ENCODE measurements at places on chromosomes 5 and 9. TPM values are rescaled to one million over a fixed set of nuclear protein-coding genes. Genes with fewer than 3 reads are reported as not detected.

DNA sequence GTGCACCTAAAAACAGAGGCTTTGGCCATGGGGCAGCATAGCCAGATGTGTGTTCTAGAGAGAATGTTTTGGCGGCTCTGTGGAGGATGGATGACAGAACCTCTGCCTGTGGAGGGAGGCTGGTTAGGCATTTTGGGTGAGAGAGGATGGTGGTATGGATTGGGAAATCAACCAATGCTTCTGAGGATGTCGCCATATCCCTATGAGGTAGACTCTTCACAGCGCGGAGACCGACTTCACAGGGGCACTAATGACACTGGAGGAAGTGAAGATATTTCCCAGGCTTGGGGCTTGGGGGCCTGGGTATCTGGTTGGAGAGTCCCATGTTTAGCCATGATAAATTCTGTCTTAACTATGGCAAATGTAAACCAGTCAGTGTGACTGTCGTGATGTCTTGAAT, 140.6 kb upstream of the KLF4 start:
- DNase-seq = no peak

DNA sequence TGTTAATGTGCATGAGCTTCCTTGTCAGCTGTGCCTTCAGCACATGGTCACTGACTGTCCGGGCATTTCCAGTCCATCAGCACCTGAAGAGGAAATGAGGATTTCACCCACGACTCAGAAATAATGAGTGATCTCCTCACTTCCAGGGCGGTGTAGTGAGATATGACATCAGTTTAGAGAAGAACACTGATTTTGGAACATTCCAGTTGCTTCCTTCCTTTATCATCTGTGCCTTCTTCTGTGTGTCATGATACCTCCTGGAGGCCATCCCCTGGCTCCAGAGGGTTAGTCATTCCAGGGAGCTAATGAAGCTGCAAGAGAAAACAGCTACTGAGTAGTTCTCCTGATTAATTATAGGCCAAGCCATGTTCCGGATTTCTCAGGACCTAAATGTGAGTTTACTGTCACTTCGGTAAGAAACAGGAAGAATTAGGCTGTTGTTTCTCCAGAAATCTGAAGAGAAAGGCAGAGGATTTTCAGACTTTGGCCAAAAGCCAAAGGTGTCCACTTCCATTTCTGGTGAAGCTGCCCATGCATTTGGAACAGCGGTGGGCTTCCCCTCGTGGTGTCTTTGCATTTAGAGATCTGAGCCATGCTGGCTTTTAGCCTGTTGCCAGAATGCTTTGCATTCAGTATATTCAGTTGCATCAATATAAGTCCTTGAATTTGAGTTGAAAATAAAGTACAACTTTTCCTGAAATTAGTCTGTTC, 161.3 kb upstream of the OTULINL start:
- no peak for DNase-seq

GRCh38 chr5:4703931-4704458, 436.1 kb upstream of the ADAMTS16 start:
- no peak for DNase-seq

DNA sequence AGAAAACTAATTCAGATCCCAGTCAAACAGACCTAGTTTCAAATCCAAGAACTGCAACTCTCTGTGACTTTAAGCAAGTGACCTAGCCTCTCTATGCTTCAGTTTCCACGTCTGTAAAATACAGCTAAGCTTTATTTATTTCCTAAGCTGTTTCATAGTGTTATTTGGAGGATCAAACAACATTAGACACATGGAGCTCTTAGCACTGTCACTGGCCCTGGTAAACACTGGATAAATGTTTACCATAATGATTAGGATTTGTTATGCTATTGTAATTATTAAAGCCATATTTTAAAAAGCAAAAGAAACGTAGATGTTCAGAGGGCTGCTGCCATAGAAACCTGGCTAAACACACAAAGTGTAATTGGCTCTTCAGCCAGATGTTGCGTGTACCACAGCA, 26.6 kb upstream of the C5orf58 start:
- DNase-seq = no peak

- no peak for DNase-seq
Observed at GRCh38 chr9:29830821-29831220, 2257.5 kb upstream of the C9orf72 start.

DNA sequence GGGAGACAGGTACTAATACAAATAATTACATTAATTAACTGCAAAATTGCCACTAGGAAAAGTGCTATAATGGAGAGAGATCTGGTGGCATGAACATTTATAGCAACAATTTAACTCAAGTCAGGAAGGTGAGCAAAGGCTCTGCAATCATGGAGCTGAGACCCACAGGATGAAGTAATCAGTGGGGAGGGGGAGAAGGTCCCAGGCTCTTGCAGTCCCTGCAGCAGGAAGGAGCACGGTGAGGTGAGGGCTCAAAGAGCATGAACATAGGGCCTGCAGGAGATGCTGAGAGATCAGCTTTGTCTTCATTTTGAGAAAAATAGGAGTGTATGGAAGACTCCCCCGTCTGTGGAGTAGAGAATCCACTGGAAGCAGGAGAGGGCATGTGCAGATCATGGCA, 6.5 kb downstream of the PTPN3 start:
- no peak for DNase-seq

GRCh38 chr5:97554977-97555643, 372.1 kb upstream of the RIOK2 start:
- DNase-seq = no peak

DNA sequence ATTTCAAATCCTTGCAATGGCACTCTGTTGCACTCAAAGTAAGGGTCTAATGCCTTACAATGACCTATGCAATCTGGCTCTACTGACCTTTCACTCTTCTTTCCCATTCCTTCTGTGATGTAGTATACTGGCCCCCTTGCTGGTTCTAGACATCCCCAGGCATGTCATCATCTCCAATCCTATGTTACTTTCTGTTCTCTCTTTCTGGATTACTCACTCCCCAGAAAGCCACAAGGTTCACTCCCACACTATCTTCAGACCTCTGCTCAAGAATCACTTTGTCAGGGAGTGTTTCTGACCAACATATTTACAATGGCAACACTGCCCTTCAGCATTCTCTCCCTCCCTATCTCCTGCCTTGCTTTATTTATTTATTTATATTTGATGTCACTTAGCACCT, 802.2 kb upstream of the WWC1 start:
- no peak for DNase-seq

DNA sequence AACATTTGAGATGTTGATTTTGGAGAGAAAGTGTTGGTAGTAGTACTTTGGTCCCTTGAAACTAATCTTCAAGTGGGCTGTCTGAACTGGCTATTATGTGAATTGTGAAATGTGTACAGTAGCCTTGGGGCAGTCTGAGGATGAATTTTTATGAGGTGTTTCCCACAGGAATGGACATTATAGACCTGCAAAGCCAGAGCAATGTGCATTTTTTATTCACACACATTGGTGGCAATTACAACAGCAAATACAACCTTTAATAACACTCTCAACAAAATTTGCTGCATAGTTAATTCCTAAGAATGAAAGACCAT, 147.0 kb downstream of the PAM start:
- DNase-seq = no peak

DNA sequence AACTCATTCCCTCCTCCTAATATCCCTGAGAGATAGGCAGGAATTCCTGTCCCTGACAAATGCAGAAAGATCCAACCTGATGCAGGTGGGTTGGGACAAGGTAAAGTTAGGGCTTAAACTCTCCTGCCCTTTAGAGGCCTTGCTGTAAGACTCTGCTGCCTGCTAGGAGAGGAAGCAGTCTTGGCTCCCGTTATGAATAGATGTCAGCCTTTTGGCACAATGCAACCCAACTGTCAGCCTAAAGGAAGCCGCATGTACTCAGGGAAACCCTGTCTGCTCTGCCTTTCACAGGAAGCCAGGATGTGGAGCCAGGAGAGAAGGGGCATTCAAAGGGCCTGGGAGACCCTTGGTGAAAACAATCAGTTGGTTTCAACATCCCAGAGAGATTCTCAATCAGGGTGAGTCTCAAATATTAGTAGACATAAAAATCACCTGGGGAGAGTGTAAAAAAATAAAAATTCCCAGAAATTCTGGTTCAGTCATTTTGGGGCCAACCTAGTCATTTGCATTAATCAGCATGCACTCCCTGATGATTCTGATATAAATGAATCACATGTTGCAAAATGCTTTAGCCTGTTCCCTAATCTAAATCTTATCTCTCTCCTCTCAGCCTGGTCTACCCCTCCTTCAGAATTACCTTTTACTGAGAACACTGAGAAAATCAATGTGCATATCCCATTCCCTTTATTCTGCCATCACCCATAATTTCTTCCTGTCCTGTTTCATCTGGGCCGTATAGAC, 136.2 kb upstream of the TRIM32 start:
- DNase-seq = no peak

GRCh38 chr5:134504629-134505300, 20.7 kb upstream of the JADE2 start:
- no peak for DNase-seq

GRCh38 chr5:178237431-178238312, 5.1 kb upstream of the PHYKPL start:
- DNase-seq = peak; percentile 42

GRCh38 chr9:105864248-105864898, 170.0 kb downstream of the TMEM38B start:
- no peak for DNase-seq

GRCh38 chr5:152593388-152593787, 188.3 kb upstream of the NMUR2 start:
- no peak for DNase-seq

DNA sequence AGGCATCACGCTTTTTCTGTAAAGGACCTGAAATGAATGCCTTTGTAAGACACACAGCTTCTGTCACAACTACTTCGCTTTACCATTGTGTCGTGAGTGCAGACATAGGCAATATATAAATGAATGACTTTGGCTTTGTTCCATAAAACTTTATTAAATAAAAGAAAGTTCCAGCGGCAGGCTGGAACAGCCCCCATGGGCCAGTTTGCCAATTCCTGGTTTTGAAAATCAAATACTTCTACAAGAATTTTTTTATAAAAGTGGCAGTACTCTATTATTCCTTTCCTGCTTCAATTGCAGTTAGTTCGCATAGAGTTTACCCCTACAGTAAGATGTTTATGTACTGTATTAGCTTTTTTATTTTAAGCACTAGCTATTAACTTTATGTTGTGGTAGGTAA, 53.7 kb downstream of the SRFBP1 start:
- DNase-seq = no peak

- DNase-seq = no peak
Observed at GRCh38 chr5:158861366-158861765, 238.3 kb downstream of the EBF1 start.

GRCh38 chr5:55021821-55022220, 2.2 kb upstream of the GZMK start:
- DNase-seq = no peak

GRCh38 chr5:91288118-91288916, 94.8 kb downstream of the ARRDC3 start:
- no peak for DNase-seq

DNA sequence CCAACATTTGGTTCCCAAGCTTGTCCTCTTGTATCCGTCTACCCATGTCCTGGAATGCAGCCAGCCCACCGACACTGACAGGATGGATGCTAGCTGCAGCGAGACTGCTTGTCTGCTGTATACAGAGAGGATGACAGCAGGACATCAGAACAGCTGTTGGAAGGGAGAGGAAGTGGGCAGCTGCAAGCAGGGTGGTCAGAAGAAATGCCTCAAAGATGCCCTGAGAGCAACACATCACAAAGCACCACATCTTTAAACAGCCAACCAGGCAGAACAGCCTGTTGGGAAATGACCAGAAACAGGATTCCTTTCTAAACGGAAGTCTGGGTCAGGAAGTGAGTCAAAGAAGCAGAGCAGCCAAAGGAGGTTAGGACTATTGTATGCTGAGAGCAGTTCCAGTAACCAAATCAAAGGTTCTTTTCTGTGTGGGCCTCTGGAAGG, 219.1 kb downstream of the NDUFS4 start:
- peak; percentile 12 for DNase-seq

GRCh38 chr9:124258607-124259157, 933 bp downstream of the NEK6 start:
- no peak for DNase-seq

DNA sequence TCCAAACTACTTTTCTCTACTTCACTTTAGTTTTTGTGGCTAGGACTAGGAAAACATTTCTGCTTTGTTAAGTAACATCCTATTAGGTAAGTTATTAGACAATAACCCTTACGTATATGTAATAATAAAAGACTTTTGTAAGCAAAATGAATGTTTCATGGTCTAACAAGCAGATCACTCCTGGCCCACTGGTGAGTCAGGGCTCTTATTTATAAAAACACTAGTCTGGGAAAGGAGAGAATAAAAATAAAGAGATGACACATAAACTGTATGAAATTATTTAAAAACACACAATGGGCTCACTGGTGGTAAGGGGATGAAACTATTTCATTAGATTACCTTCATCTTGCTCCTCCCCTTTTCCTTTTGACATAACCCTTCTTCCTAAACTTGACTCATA, 2212.2 kb upstream of the ACO1 start:
- DNase-seq = no peak

DNA sequence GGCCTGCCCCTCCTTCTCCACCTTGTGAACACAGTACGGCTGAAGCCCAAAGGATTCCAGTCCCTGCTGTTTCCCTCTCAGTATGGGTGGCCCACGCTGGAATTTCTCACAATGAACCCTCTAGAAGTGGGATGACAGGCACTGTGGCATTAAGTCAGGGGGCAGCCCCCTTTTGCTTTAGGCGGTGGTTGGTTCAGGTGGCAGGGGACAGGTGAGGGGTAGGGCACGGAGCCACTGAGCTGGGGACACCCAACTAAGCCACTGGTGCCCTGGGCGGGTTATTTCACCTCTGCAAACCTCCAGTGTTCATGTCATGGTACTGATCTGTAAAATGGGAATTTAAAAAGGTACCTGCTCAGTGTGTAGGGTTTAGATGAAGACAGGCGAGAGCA, 7.6 kb downstream of the SPACA9 start:
- DNase-seq = no peak

- DNase-seq = no peak
Observed at GRCh38 chr5:173246135-173246495, 11.1 kb upstream of the NKX2-5 start.

DNA sequence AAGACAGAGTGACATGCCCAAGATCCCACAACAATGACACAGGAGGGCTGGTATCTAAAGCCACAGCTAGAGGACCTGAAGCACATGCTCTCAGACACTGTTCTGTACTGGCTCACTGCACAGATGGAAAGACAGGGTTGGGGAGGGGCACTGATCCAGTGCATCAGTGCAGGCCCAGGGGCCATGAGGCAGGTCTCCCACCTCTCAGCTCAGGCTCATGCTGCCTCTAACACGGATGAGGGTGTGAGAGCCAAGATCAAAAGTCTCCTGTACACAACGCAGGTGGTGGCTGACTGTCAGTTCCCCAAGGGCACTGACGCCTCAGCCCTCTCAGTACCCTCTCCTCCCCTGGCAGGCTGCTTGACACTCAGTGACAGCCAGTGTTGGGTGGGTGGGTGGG, 10.9 kb downstream of the RAPGEF1 start:
- DNase-seq = no peak

Gene FBP1
- total RNA-seq = 20.3 TPM

Gene PHF24
- 1.6 TPM for total RNA-seq

Gene CYFIP2
- total RNA-seq = 73.5 TPM

Gene TLR4
- 24.0 TPM for total RNA-seq

Gene CCL19
- not detected for total RNA-seq

Gene TAF11L6
- total RNA-seq = not detected

Gene PNPLA7
- total RNA-seq = 10.5 TPM

Gene APBA1
- 2.8 TPM for total RNA-seq

Gene SLC46A2
- total RNA-seq = not detected

Gene MYOZ3
- total RNA-seq = 0.11 TPM

Gene MSX2
- 0.29 TPM for total RNA-seq

Gene GRM6
- not detected for total RNA-seq

Gene ADCY2
- 1.3 TPM for total RNA-seq

Gene PCDHA4
- total RNA-seq = 2.1 TPM

Gene NRG2
- 1.1 TPM for total RNA-seq

Gene CBY3
- total RNA-seq = 0.67 TPM

All from thyroid gland (tissue), 4 donors.